T follicular helper cell (primary cell): ENCODE measurements at places on chromosomes 7 and 10.

- DNase-seq = no peak
Measured at GRCh38 chr7:22633286-22633953, 93.6 kb upstream of the IL6 start.

- DNase-seq = no peak
Measured at GRCh38 chr7:155878250-155878649, 66.0 kb upstream of the SHH start.

- no peak for DNase-seq
Measured at GRCh38 chr10:30803892-30804322, 174.4 kb upstream of the LYZL2 start.

DNA sequence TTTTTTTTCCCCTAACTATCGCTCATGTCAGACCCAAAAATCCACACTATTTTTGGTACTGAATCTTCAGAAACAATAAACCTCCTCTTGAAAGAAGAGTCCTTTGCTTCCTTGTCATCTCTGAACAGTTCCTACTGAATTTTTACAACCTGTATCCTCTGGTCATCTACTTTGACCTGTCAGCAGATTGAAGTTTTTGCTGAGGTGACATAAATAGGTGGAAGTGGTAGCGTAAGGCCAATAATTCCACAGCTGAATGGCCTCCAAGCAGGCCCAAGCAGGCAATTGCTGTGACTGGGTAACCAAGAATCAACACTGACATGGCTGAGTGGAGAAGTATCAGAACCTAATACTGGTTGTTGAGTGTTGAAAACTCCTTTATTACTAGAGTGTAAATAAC is 117.4 kb upstream of the MAGI2 start:
- no peak for DNase-seq

DNA sequence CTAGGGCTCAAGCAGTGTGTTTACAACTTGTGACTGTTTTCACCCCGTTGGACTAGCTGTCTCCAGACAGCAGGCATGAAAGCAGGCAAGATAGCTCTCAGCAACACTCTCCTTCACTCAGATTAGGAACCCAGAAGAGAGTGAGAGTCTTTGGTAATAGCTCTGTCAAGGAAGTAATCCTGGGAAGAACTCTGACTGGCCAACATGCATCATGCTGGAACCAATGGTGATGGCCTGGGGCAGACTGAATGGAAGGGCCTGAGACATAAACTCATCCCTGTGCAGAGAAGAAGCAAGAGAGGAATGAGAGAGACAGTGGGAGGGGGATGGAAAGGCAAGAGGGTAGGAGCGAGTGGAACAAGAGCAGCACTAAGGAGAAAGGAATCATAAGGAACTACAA is 48.9 kb downstream of the AKR1D1 start:
- no peak for DNase-seq

DNA sequence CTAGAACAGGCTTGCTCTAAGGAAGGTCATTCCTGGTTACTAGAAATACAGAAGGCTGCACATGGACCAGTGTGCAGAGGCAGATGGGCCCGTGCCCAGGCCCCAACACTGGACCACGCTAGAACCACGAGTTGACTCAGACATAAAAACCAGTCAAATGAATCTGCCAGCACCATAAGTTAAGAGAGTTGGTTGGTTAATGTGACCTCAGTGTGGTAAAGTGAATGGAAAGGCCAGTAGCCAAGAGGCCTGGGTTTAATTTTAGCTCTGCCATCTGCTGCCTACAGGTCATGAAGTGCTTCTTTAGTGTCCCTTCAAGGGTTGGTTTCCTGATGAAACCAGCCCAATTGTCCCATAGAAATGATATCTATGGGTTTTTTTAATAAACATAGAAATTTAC is 329.6 kb upstream of the NRP1 start:
- DNase-seq = no peak

GRCh38 chr7:51366930-51367613 is 50.5 kb upstream of the COBL start:
- DNase-seq = no peak

- DNase-seq = no peak
Measured at GRCh38 chr10:69659241-69660038, 29.4 kb downstream of the FAM241B start.

DNA sequence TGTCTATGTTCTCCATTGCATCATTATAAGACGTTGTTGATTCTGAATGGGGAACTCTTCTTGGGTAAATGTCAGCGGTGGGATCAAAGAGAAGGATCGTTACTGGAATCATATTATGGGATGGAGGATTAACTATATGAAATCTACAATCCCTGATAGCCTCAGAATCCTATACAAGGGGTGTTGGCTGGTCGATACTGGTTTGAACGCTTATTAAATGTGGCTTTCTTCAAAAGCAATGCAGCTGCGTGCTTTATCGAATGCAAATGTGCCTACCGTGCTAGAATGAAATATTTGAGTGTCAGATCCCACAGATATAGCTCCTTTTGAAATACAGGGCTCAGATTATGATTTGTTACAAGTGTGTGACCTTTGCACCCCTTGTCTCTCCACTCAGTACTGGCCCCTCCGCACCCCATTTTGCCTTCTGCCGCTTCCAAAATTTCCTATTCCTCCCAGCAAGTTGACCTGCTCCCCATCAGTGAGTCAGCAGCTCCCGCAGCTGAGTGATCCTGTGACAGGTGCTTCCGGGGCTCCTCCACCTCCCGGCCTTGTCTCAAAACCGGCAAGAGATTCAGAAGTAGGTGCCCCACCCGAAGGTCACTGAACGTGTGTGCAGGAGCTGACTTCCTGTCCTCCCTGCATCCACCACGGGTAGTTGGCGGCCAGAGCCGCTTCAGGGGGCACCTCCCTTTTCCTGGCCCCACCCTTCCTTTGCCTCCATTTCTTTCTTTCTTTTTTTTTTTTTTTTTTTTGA is 76.6 kb downstream of the PTPRE start:
- no peak for DNase-seq
